ENCODE measurements at places on chromosomes 12 and 14.

GRCh38 chr14:103362780-103363179, 22.4 kb upstream of the MARK3 start:
- DNase-seq, result no peak

- DNase-seq, result peak; percentile 67
These were observed 29.4 kb downstream of the PLEKHA5 start for GRCh38 chr12:19158923-19159322.

DNA sequence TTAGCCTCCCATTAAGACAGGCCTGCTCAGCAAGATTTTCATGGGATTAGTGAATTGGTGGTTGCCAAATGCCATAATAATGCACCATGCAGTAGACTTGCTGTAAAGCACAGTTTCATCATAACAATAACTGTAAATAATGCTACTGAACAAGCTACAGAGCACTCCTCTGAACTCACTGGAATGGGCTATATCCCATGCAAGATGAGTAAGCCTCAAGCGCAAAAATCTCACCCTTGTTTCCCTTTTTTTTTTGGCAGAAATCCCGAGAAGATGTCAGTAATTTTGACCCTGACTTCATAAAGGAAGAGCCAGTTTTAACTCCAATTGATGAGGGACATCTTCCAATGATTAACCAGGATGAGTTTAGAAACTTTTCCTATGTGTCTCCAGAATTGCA, 145.9 kb upstream of the HIF1A start:
- DNase-seq, result peak; percentile 61

GRCh38 chr12:90987520-90987919, 17.3 kb downstream of the EPYC start:
- DNase-seq, result peak; percentile 34

GRCh38 chr14:39491134-39491571, 58.9 kb upstream of the FBXO33 start:
- peak; percentile 29 for DNase-seq

- peak; percentile 15 for DNase-seq
These were observed 59.0 kb upstream of the CAPRIN2 start for GRCh38 chr12:30813525-30814294.

GRCh38 chr12:110079477-110080400, 31.4 kb upstream of the C12orf76 start:
- DNase-seq, result peak; percentile 67

GRCh38 chr14:34165847-34166350, 215.0 kb upstream of the EGLN3 start:
- no peak for DNase-seq

GRCh38 chr14:64572386-64573104, 22.8 kb downstream of the PPP1R36 start:
- DNase-seq, result no peak

GRCh38 chr12:101927999-101928398, 50.6 kb downstream of the DRAM1 start:
- DNase-seq, result no peak

DNA sequence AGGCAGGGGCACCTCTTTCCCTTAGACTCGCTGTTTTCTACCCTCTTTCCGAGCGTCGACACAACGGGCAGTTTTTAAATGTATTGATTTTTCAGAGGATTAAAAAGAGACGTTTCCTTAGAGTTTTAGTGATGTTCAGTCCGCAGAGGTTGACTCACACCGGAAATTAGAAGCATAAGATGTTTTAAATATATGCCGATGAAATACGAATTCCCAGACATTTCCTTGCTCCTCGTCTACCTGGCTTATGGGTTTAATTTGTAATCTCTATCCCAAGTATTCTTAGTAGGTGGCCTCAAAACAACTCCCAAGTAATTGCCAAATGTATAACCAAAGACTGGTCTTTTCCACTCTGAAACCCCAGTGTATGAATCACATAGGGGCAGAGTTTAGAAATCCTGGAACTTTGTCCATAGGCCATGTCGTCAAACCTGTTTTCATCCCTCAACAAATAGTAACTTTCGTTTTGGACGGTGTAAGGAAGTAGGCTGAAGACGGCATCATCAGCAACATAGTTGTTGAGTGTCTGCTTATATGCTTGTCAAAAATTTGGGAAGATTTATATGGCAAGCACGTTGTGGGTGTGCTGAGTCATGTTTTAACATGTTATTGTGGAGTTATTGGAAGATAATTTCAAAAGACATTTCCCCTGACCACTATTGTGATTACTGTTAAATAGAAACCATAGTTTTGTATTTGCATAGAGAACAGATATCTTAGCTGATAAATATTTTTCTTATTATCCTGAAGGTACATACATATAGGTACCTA, 824 bp downstream of the TBK1 start:
- peak; percentile 88 for DNase-seq

- peak; percentile 49 for DNase-seq
These were observed 29.0 kb downstream of the SCYL2 start for GRCh38 chr12:100295764-100296555.

DNA sequence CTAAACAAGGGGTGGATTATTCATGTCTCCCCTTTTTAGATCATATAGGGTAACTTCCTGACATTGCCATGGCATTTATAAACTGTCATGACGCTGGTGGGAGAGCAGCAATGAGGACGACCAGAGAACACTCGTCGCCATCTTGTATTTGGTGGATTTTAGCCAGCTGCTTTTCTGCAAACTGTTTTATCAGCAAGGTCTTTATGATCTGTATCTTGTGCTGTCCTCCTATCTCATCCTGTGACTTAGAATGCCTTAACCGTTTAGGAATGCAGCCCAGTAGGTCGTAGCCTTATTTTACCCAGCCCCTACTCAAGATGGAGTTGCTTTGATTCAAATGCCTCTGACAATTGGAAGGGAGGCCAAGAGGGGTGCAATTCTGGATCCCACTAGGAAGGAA, 5.8 kb upstream of the CCDC63 start:
- no peak for DNase-seq

- peak; percentile 62 for DNase-seq
These were observed 44.8 kb downstream of the FBXW8 start for GRCh38 chr12:116955382-116956021.

GRCh38 chr12:5307065-5307464, 124.8 kb upstream of the NTF3 start:
- no peak for DNase-seq

- DNase-seq, result no peak
These were observed 197.5 kb downstream of the PAX9 start for GRCh38 chr14:36859119-36859518.

GRCh38 chr12:109393437-109394345, 46.0 kb downstream of the MYO1H start:
- DNase-seq, result peak; percentile 46

DNA sequence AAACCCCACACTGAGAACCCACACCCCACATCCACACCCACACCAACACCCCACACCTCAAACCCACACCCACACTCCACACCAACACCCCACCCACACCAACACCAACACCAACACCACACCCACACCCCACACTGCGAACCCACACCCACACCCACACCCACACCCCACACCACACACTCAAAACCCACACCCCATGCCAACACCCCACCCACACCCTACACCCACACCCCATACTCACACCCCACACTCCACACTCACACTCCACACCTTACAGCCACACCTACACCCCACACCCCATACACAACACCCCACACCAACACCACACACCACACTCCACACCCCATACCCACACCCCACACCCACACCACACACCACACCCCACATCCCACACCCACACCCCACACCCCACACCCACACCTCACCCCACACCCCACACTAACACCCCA, 38.0 kb downstream of the TMEM120B start:
- no peak for DNase-seq

- DNase-seq, result no peak
These were observed 61.0 kb downstream of the SRGAP1 start for GRCh38 chr12:63905544-63905943.

- no peak for DNase-seq
These were observed 4.6 kb downstream of the BTG1 start for GRCh38 chr12:92140896-92141536.

GRCh38 chr12:108750526-108750925, 19.2 kb upstream of the CORO1C start:
- peak; percentile 61 for DNase-seq

GRCh38 chr12:123142921-123143735, 7.8 kb downstream of the PITPNM2 start:
- no peak for DNase-seq

- no peak for DNase-seq
These were observed 84.6 kb upstream of the MAX start for GRCh38 chr14:65186951-65187350.

- no peak for DNase-seq
These were observed 28.5 kb upstream of the C14orf180 start for GRCh38 chr14:104550861-104551728.

DNA sequence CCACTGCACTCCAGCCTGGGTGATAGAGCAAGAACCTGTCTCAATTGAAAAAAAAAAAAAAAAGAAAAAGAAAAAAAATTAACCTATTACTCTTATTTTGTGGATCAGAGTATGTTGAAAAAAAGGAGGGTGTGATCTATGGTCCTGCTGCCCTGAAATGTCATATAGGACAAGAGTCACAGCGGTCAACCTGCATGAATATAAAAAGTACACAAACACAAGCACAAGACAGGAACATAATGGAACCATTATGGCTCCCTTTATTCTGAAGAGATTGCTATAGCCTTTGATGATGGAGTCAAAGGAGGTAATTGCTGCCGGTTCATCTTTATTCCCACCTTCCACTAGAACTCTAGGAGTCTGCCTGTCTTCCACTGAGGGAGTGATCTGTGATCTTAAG, 96.9 kb downstream of the NTN4 start:
- DNase-seq, result no peak

- no peak for DNase-seq
These were observed 28.3 kb upstream of the ATP2A2 start for GRCh38 chr12:110252716-110253115.

DNA sequence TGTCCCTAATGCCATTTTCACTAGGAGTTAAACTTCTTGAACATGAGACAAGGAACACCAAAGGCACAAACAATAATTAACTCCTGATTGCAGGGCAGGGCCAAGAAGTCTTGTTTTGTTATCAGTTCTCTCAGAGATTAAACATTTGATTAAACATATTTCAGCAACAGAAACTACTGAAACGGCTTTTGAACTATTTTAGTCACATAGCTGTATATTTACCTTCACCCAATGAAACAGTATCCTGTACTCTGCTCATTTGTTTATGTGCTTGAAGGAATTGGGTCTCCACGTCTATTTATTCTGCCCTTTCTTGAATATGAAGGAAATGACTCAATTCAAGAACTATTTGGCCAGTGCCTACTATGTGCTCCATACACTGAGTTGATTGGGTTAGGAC, 51.3 kb upstream of the PTCSC3 start:
- DNase-seq, result no peak

- peak; percentile 58 for DNase-seq
These were observed 2.1 kb upstream of the EMC9 start for GRCh38 chr14:24143511-24143910.

DNA sequence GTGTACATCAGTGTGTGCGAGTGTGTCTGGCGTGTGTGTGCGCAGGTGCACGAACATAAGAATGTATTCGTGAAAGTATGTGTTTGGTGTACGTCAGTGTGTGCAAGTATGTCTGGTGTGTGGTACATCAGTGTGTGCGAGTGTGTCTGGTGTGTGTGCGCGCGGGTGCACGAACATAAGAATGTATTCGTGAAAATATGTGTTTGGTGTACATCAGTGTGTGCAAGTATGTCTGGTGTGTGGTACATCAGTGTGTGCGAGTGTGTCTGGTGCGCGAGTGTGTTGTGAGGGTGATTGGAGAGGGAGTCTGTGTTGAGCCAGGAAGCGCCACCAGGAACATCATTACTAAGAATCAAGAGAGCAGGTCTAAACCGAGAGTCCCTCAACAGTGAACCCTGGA, 143.8 kb downstream of the BCL11B start:
- no peak for DNase-seq

- no peak for DNase-seq
These were observed 111.7 kb downstream of the SLC25A21 start for GRCh38 chr14:37060496-37061260.

- peak; percentile 46 for DNase-seq
These were observed 38.2 kb upstream of the ZNF641 start for GRCh38 chr12:48388938-48389337.

DNA sequence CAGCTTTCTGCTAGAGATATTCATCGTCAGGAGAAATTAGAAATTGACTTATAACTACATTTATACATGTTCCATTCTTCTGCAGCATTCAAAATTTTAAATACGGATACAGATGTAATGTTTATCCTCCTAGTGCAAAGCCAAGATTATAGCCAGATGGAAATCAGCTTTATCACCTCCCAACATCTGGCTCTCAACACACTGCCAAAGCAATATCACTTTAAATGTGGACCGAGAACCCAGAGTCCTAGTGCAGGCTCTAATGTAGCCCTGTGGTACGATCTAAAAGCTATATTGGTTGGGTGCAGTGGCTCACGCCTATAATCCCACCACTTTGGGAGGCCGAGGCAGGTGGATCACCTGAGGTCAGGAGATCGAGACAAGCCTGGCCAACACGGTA, 6.5 kb downstream of the MLH3 start:
- no peak for DNase-seq
